SJSA1 (cell line): ENCODE measurements at places on chromosomes 3 and 15. TPM values are rescaled to one million over a fixed set of nuclear protein-coding genes. Genes with fewer than 3 reads are reported as not detected.
A peak's percentile ranks its signal among the peaks of the same experiment; 100 is the strongest.

DNA sequence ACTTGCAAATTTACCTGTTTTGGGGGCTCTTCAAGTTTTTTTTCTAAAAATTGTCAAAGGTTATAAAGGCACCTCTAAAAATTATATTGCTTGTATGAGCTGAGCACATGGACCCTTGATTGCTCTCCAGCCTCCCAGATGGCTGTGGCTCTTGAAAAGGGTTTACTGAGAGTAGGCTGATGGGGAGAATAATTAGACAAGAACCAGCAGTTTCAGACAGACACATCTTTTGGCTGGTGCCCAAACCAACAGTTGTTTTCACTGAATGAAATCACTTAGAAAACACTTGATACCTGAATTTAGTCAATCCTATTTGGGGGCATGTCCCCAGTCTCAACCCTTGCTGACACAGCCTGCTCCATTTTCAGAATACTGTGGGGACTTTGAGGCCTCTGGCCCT is 217.6 kb downstream of the KBTBD8 start:
- no peak for DNase-seq

GRCh38 chr15:41661518-41662225 is 1.5 kb downstream of the MGA start:
- peak; percentile 57 for DNase-seq

DNA sequence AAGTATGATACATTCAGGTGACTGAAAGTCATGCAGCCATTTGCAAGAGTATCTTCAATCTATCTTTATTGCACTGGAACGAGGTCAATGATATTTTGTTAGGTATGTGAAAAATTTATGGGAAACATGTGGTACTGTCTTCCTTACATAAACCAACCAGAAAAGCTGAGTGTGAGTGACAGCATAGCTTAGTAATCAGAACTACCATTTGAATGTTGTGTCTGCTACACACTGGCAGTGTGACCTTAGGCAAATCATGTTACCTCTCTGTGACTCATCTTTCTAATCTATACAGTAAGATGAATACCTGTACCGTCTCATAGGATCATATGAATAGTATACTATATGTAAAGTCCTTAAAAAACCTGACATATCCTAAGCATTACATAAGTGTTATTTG is 337.9 kb upstream of the IL12A start:
- no peak for DNase-seq

GRCh38 chr3:56990641-56991015 is 69.8 kb upstream of the SPATA12 start:
- DNase-seq: no peak

- no peak for DNase-seq
Measured at GRCh38 chr15:94380798-94381197, 149.4 kb downstream of the MCTP2 start.

- DNase-seq: no peak
Measured at GRCh38 chr3:72633121-72633520, 215.1 kb downstream of the SHQ1 start.

DNA sequence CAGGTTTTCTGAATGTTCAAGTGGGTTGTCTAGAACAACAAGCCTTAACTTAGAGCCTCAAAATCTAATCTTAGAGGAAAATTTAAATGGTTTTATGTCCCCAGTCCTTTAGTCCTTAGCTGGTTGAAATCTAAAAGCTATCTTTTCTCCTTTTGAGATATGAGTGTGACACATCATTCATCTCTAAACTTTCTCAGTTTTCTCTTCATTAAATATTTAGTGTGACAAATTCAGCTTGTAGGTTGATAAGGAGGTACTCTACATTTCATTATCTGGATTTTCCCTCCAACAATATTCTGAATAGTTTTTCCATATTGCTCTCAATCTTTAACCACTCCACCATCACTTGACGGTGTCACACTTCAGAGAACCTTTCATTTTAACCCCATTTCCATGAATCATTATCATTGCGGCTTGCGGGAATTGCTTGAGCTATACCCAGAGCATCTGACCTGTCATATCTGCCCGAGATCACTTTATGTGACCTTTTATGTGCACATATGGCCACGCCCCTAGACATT is 16.1 kb upstream of the ATP8B4 start:
- DNase-seq: no peak

DNA sequence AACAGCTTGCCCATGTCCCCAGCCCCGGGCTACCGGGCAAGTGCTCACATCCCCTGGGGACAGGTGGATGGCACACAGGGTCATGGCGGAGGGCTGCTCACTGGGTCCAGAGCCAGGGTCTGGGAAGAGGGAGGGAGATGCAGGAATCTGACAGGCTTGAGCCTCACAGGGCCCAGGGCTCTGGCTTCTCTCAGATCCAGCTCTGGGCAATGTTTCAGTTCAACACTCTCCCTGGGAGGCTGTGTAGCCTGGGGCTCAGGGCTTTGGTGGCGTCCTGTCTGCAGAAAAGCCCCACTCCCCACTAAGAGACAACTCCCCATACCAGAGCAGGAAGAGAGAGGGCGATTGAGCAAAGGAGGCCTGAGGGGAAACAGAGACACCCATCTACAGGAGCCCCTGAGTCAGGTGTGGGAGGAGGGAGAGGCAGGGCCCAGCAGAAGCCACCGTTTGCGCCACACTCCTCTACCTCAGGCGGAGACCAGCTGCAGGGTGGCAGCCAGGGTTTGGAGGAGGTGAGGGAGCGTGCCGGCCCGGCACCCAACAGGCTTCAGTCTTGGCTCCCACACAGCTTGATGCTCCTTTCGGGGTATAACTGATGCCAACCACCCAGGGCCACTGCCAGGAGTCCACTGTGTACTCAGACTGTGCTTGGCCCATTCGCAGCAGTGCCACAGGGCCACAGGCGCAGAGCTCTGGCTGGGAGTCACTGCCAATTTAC is 16.8 kb upstream of the SRP14 start:
- DNase-seq: no peak

DNA sequence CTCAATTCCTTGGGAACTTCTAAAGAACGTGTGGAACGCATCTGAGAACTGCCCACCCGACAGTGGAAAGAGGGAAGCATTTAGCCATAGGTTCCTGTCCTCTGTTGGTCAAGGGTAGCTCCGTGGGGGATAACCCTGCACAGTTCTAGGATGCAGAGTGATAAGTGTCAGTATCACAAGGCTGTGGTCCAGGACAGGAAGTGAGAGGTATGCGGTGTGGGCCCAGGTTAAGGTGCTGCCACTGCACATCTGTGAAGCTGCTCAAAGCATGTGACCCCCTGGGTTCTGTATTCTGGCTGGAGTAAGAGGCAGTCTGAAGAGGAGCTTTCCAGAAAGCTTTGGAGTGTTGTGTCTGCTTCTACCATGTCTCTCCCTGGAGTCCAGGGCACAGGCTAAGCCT is 51.7 kb upstream of the HES1 start:
- DNase-seq: no peak

- DNase-seq: no peak
Measured at GRCh38 chr15:40771242-40771641, 1.5 kb downstream of the C15orf62 start.

- no peak for DNase-seq
Measured at GRCh38 chr15:100385300-100386050, 43.7 kb upstream of the ADAMTS17 start.

- no peak for DNase-seq
Measured at GRCh38 chr3:183437061-183437460, 8.6 kb upstream of the MCF2L2 start.

DNA sequence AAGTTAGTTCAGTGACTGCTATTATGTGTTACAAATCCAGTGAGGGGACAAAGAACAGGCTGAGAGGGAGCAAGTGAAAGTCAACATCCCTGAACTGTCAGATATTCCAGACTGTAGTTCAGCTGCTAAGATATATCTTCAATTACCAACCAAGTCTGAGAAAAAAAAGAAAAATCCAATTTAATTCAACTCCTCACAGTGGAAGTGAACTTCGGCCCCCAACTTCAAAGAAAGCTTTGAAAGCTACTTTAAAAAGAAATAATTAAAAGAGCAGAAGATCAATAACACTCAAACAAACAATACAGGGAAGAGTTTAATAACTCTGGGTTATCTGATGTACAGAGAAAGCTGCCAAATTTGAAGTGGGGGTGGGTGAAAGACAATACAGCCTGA is 174.0 kb downstream of the SERPINI1 start:
- no peak for DNase-seq

DNA sequence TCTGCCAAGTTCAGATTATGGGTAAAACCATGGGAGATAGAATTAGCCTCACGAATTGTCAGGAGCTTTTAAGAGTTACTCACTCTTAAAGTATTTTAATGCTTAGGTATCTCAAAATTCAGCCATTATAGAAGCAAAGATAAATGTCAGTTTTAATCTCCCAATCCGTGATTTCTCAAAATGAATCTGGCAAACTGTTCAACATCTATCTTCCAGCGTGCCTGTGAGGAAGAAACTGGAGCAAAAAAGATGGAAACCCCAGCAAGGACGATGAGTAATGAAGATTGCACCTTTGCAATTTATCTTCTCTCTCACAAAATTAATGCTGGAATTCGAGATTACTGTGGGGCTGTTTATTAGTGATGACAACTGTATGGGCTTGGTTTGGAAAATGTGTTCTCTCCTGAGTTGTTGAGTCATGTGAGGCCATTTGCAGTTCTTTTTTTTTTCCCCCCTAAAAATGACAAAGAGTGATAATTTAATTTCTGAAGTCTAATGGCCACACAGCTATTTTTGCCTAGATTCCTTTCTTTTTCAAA is 70.5 kb downstream of the PYDC2 start:
- DNase-seq: no peak

DNA sequence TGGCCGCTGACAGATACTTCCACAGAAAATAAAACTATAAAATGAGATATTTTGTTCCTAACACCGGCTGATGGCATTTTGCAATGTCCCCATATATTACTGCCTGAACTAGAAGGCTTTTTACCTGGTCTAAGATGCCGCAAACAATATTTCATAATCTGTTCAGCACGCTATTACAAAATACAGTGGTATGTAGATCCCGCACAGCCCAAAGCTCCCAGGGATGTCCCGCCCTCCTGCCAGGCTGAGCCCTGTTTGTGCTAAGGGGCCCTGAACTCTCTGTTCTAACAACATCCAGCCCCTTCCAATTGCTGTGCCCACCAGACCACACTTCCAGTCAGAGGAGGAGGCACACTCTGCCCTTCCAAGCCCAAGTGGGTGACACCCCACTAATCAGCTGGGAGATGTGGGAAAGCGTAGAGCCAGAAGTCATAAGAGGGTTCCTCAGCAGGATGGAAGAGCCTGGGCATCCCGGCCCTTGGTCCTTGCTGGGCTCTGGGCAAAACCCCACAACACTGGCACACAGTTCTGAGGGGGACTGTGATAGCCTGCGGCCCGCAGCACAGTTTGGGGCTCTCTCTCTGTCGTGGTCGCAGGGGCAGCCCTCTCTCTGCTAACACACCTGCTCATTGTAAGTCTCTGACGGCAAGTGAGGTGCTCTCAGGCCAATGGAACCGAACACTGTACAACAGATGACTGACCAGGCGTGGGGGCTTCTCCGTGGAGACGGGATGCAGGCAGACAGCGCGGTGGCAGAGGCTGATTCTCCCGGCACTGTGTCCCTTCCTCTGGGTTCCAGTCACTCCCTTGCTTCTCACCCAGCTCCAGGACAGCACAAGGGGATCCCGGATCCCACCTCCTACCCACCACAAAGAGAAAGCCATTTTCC is 55.2 kb downstream of the PCSK6 start:
- DNase-seq: no peak

- DNase-seq: no peak
Measured at GRCh38 chr15:48845123-48845522, 32.8 kb upstream of the EID1 start.

GRCh38 chr3:189202583-189202982 is 30.8 kb downstream of the TPRG1 start:
- DNase-seq: no peak

DNA sequence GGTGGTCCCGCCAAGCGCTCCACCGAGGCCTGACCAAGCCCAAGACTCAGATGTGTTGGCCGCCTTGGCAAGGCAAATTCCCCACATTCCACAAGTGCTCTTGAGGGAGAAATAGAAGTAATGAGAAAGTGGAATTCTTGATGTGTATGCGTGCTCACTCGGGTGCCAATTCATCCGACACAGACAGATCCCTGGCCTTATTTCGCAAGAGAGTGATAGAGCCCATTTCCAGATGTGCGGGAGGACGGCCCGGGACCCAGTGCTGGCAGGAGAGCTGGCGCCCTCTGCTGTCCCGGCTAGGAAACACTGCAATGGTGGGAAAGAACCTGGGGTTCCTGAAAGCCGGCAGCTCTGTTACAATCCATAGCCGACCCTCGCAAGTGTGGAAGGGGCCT is 76.0 kb downstream of the HMG20A start:
- peak; percentile 93 for DNase-seq

DNA sequence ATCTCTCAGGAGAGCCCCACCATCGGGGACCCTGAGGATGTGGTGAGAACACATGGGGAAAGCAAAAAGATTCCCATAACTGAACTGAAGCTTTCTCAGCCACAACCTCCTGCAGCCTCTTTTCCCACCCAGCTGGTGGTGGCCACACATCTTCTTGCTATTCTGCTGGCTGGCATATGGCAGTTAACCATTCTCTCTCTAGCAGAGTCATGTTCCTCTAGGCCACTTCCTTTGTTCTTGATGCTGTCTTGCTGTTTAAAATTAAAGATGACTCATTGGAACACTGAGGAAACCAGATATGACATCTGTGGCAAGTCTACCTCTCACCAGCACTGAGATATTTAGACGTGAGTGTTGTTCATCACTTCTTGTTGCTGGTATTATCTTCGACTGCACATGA is 180.3 kb upstream of the ROBO2 start:
- no peak for DNase-seq

DNA sequence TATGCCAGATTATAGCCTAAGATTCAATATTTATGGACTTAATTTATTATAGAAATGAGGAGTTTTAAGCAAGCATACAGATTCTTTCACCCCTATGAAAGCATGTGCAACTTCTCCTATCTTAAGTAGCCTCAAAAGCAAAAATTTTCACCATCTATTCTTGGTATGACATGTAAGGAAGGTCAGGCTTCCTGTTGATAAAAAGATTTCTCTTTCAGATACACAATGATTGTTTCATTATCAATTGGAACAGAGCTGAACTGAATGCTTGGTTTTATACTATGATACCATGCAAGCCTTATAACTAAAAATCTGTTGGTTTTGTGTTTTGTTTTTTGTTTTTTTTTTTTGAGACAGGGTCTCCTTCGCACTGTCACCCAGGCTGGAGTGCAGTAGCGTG is 3.9 kb downstream of the GRK7 start:
- no peak for DNase-seq

DNA sequence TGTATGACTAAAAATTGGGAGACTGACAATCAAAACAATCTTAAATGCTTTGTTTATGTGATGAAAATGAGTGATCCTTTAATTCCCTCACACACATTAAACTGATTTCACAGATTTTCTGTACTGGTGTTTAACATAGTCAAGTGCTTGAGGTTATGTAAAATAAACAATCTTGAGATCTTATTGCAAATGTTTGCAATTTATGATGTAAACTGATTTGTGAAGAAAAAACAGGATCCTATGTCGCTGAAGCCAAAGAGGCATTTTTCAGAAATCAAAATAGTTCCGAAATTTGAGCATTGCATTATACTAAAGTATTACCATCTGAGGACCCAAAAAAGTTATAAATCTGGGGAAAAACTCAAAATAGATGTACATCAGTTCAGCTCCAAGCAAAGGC is 12.7 kb downstream of the SHOX2 start:
- DNase-seq: no peak

GRCh38 chr3:106510206-106510605 is 641.4 kb upstream of the CBLB start:
- no peak for DNase-seq

ZBBX gene
- not detected in 2 replicates for total RNA-seq

ALDH1A2 gene
- total RNA-seq: not detected in 2 replicates

PTH1R gene
- not detected in 2 replicates for total RNA-seq

RETNLB gene
- total RNA-seq: not detected in 2 replicates

GOLGA8G gene
- total RNA-seq: 0.25 TPM in 1 of 2 replicates, not detected in the other

TM6SF1 gene
- total RNA-seq: 0.38 and 2.2 TPM in 2 replicates

OR5K4 gene
- not detected in 2 replicates for total RNA-seq

RHCG gene
- not detected in 2 replicates for total RNA-seq

UTS2B gene
- 0.76 TPM in 1 of 2 replicates, not detected in the other for total RNA-seq

FES gene
- total RNA-seq: 0.16 TPM in 1 of 2 replicates, not detected in the other
